Inflammatory macrophage treated with lipopolysaccharide for 4 hours (primary cell): ENCODE measurements at places on chromosomes 12 and 14.

- DNase-seq, result no peak
These were observed 3.1 kb downstream of the C14orf39 start for GRCh38 chr14:60482743-60483142.

DNA sequence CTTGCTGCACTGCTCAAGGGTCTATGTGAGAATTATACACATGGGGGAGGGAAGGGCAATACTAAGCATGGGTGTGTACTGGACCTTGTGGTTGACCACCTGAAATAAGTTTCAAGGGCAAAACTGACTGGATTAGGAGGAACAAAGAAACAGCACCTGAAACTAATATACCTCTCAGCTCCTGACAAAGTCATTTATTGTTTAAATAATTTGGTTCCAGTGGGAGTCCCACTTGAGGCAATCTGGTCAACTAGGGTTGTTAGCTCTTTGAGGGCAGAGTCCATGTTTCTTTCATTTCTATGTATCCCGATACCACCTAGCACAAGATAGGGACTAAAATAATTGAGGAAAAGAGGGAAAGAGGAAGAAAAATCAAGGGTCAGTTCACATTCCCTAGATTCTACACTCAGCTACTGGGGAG lies 45.5 kb downstream of the STXBP6 start:
- DNase-seq, result no peak

DNA sequence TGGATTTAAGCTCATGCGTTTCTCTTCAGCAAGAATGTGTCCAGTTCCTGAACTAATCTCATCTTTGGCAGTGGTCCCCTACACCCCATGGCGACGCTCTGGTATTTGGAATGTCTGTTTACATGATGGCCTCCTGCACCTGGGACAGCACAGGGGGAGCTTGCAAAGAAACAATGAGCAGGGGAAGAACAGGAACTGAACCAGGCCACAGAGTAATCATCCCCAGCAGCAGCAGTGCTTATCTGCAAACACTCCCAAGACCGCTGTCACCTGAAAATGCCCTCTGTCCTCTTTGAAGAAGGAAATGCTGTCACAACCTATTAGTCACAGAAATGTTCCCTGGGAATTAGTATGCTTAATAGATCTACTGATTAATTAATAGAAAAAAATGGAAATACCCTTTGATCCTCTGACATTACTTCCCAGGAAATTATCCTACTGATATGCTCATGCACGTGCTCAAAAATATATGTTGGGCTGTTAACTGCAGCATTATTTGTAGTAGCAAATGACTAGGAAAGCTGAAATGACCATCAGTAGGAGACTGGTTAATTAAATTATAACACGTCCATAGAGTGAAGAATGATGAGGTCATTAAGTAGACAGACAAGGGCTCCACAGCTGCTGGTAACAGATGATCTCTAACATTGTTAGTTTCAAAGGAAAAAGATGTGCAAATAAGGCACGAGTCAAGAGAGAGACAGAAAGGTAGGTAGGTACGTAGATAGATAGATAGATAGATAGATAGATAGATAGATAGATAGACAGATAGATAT lies 279.3 kb upstream of the FLRT2 start:
- DNase-seq, result no peak

- DNase-seq, result no peak
These were observed 20.1 kb downstream of the MBIP start for GRCh38 chr14:36300337-36300736.

DNA sequence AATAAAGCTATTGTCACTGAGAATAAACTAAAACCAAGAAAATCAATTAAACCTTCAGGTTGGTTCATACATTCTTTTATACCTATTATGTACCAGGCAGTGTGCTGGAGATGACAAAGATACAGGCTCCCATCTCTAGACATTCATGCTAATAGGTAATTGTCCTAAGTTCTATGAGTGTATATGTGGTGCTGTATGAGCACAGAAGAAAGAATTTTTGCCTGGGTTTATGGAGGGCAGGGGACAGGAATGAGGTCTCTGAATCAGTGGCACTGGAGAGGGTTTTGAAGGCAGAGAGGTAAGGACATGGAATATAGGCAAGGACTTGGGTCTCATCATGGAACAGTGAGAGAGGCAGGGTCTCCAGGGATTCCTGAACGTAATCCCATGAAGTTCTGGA lies 38.7 kb downstream of the MAP1LC3B2 start:
- DNase-seq, result no peak
